H9 (cell line): ENCODE measurements at places on chromosomes 16 and 17. TPM values are rescaled to one million over a fixed set of nuclear protein-coding genes. Genes with fewer than 3 reads are reported as not detected.

TXNL4B gene
- 9.9 and 10.3 TPM in 2 replicates for total RNA-seq

KRTAP2-2 gene
- total RNA-seq = not detected in 2 replicates

ELMO3 gene
- total RNA-seq = 8.6 and 9.1 TPM in 2 replicates

HCRT gene
- total RNA-seq = not detected in 2 replicates

SLC16A11 gene
- total RNA-seq = 0.13 TPM in 1 of 2 replicates, not detected in the other

- DNase-seq = no peak
Measured at GRCh38 chr17:41421116-41421515, 3.3 kb downstream of the KRT37 start.

DNA sequence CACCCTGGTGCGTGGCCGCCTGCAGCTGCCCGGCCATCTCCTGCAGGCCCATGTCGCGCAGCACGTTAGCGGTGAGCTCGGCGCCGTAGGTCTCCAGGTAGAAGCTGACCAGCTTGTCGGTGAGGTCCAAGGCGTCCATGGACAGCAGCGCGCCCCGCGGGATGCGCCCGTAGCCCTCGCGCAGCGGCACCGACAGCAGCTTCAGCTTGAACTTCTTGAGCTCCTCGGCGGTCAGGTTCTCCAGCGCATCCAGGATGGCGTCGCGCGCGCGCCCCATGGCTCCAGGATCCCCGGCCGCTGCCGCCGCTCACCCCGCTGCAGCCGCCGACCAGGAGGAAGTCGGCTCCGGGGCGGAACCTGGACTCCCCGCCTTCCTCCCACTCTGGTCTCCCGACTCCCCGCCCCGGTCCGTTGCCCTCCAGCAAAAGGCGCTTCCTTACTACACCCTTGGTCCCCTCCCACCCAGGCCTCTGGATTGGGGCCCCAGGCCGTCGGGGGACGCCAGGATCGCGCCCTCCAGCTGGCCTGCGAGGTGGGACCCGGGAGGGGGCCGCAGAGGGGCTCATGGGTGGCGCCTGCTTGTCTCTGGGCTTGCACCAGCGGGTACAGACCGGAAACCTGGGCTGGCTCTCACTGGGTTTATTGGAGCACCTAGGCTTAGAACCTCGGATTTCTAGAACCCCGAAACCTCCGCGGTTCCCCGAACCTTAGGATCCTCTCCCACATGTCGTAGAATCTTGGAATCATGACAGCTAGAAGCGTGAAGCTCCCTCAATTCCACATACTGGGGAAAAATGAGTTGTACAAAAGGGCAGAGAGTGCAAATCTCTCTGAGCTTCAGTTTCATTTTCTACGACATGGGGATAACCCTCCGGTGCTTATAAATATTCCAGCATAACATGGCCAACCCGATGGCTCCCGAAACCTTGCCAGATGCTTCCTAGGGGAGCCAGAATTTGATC is at the start of gene PYCARD:
PYCARD (minus strand) TSS at position 347 of the 962 bp plus-strand sequence; CDS start at position 277, 70 bp downstream.
- DNase-seq = peak; percentile 60

GRCh38 chr16:54446639-54447038 is 160.1 kb upstream of the IRX3 start:
- DNase-seq = no peak

- no peak for DNase-seq
Measured at GRCh38 chr17:17358866-17359265, 55.7 kb downstream of the NT5M start.

DNA sequence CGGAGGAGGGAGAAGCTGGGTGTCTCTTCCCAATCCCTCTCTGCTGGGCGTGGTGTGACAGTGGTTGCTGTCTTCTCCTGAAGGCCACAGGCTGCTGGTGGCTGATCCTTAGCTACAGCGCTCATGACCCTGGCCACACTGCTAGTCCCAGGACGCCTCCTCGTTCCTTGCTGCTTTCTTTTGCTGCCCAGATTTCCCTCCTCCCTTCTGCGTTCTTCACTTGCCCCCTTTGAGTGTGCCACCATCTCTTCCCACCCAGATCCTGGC is 90.1 kb downstream of the MRC2 start:
- DNase-seq = no peak

DNA sequence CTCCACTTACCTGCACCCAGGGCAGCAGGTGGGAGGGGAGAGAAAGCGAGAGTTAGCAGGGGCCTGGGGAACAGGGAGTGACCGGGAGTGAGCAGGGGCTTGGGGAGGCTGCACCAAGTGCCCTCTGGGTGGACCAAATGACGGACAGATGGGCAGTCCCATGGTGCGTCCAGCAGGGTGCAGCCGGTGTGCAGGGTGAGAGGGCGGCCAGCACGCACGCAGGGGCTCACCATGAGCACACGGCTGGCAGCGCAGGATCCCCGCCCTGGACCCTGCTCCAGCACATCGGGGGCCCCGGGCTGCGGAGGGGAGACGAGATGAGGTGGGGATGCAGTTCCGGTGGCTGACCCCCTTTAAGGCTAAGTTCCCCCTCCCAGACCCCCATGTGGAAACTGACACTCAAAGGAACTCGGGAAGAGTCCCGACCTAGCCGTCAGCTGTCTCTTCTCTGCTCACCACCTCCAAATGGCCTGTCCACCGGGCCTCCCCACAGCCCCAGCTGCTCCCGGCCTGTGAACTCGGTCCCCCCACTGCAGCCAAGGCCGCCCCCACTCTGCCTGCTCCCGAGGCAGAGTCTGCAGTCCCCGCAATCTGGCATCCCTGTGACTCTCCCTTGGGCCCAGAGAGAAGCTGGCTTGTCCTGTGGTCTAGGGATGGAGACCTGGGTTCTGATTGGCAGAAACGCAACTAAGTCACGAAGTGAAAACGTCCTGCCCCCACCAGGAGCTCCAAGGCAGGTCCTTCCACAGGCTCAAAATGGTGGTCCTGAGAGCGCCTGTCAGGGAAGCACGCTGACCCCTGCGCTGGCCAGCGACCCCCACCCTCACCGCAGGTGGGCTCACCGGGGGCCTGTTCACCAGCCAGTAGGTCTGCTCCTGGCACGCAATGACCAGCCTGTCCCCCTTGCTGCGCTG is 2.9 kb downstream of the RGS11 start:
- no peak for DNase-seq

DNA sequence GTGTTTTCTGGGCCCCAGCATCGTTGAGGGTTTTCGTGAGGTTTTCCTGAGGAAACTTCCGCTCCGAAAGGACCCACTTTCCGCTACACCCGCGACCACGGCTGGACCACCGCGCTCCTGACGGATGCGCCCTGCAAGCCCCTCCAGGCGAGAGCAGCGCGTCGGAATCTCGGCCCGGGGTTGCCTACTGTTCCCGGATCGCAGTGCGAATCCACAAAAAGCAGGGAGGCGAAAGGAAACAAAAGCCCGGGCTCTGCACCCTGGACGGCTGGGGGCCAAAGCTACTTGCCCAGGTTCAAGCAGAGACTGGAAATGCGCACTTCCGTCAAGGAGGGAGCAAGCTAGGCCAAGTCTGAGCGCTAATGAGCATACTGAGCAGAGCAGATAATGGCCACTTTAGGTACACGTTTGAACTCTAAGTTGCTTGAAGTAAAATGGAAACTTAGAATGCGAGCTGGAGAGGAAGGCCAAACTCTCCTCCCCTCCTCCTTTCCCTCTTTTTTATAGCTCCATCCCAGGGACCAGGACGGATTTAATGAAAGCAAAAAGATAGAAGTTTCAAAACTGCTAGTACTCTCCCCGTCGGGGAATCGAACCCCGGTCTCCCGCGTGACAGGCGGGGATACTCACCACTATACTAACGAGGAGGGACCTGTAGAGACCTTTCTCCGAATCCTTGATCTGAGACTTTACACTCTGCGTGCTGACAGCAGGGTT is 11.4 kb upstream of the AURKB start:
- DNase-seq = peak; percentile 93

- no peak for DNase-seq
Measured at GRCh38 chr17:42853004-42853403, 2.0 kb downstream of the AOC3 start.

GRCh38 chr17:2044263-2044894 is 2.6 kb downstream of the OVCA2 start:
- no peak for DNase-seq

- DNase-seq = no peak
Measured at GRCh38 chr17:81707725-81708646, 4.1 kb upstream of the SLC25A10 start.

DNA sequence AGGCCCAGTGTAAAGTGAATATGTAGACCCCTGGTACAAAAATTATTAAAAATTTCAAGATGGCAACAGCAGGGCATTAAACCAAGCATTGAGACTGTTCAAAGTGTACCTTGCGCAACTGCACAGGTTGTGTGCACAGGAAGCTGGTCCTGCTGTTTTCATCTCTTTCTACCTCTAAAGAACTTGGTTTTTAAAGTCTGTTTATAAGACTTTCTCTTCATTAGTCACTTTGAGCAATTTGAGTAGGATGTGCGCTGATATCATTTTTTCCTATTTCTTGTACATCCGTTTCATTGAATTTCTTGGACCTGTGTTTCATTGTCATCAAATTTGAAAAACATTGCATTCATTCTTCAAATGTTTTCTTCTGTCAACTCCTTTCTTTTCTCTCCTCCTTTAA is 16.8 kb upstream of the PMP22 start:
- DNase-seq = no peak
